ENCODE measurements at places on chromosomes 13 and 19. TPM values are rescaled to one million over a fixed set of nuclear protein-coding genes. Genes with fewer than 3 reads are reported as not detected.

Gene GGACT
- 1.2 TPM for total RNA-seq

Gene SIGLEC7
- 4.8 TPM for total RNA-seq

- H3K27me3 ChIP-seq, result no peaks in the 10 kb centered on the region
- DNase-seq, result no peak
- no peaks in the 10 kb centered on the region for H3K36me3 ChIP-seq
- no peaks in the 10 kb centered on the region for H3K4me1 ChIP-seq
These were observed 71.9 kb downstream of the TNFRSF19 start for GRCh38 chr13:23642110-23642509.

GRCh38 chr13:40596484-40596883, 70.0 kb downstream of the FOXO1 start:
- no peak overlapping the region for H3K4me3 ChIP-seq
- H3K4me1 ChIP-seq, result peaks cover 25% of the 10 kb centered on the region
- no peaks in the 10 kb centered on the region for H3K27me3 ChIP-seq
- no peak for DNase-seq

Data from ascending aorta (tissue), 2 donors.